ENCODE measurements at places on chromosomes 5 and 9.

DNA sequence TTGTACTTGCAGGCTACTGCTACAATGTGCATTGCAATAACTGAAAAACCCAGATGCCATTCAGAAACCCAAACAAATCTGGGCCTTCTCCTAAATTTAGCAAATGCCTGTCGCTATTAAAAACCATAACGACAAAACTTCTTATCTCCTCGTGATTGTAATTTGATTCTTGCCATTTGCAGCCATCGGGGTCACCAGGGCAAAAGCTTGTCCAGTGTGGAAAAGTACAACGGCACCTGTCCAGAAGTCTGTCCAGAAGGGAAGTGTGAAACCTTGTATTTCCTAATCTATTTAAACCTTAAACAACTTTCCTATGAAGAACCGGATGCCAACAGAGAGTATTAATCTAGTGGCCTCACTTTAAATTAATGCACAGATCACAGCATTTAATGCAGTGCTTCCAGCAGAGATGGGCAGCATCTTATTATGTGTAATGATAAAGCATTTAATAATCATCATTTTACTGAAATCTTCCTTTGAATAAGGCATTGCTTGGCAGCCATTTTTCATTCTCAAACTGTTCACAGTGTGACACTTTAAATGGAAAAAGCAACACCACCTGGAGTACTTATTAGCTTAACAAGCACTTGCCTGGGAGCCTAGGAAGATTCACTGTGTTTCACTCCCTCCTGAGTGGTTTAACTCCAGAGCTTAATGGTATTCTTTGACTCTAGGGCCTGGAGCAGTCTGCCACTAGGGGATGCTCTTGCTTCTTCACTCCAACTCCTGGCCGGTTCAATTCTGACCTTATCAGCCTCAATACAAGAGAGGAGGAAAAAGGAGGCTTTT, 4.9 kb upstream of the C7 start:
- DNase-seq: peak; percentile 42

- DNase-seq: no peak
Measured at GRCh38 chr9:109912082-109912582, 132.1 kb downstream of the PALM2AKAP2 start.

DNA sequence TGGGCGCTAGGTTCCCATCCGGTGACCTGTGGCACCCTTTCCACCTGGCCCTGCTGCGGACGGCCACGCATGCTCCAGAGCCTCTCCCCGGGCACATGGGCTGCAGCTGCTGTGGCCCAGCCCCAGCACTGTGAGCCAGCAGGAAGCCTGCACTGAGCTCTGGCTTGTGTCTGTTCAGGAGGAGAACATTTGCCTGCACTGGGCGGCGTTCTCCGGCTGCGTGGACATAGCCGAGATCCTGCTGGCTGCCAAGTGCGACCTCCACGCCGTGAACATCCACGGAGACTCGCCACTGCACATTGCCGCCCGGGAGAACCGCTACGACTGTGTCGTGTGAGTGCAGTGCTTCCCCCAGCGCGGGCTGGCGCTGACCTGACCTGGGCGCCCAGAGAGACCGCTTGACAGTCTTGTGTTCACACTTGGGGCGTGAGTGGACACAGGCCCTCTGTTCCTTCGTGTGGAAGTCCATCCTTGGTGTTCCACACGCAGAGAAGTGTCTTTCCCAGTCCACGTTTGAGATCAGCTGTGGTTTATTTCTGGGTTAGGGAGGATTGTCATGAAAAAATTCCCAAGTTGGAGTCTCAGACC, 66.2 kb upstream of the CACNA1B start:
- DNase-seq: no peak

DNA sequence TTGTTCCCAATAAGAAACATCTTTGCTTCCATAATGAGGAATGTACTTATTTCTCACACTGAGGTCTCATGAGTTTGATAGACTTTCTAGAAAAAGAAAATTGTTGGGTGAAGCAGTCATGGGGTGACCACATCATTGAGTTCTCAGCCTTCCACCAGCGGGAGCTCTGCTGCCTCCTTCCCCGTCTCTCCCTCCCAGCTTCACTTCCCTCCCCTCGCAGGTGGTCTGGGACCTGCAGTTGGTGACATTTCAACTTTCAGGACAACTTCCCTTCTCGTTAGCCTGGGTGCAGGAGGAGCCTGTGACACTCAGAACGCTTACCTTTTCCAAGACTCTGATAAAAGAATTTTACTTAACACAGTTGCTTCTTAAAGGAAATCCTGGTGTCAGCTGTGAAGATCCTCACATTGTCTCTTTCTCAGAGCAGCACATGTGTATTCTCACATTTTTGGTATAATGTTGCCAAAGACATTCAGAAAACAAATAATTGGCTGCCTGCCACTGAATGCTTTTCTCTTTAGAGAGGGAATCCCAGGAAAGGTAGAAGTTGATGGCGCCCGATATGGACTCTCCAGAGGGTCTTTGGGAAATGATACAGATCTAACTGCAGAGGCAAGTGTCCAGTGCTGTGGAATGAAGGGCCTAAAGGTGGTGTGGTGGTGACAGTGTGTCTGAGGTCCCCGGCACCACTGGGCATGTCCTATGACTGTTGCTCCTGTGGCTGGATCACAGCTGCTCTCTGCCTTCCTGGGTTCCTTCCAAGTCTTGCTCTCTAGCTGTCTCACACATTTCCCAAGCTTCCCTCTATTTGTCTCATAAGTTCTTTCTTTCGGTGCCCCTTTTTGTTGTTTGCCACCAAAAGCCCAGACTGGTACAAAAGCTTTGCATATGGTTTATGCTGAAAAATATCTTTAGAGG, 238.1 kb downstream of the GAS1 start:
- DNase-seq: no peak

DNA sequence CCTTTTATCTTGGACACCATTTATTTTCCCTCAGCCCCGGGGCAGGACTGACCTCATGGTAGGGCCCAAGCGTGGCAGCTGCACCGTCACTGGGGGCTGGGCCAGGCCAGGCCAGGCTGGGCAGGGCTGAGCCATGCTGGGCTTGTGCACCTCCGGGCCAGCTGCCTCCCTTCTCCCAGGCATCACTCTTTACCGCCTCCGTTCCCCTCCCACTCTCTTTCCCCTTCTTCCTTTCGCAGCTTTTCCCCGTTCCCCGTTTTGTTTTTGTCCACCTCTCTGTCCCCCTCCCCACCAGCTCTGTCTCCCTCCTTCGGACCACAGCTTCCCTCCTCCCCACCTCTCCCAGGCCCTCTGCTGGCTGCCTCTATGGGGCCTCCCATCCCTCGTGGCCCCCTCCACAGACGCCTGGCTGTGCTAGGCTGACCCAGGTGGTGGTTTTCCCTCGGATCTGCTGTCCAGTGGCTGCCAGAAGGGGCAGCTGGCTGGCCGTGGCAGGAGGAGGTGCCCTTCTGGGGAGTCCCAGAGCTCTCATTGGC, 17.9 kb downstream of the FGF18 start:
- no peak for DNase-seq

DNA sequence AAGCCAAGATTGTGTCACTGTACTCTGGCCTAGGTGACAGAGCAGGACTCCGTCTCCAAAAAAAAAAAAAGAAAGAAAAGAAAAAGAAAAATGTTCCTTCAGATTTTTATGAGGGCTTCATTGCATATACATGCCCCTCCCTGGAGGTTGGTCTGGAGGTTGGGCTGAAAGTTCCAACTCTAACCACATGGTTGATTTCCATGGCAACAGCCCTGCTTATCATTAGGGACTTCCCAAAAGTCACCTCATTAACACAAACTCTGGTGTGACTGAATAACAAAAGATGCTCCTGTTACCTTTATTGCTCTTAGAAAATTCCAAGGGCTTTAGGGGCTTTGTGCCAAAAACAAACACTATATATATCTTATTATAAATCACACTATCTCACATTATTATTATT, 113.8 kb downstream of the TMC1 start:
- no peak for DNase-seq

- no peak for DNase-seq
Measured at GRCh38 chr5:176542596-176543427, 5.6 kb upstream of the RNF44 start.

DNA sequence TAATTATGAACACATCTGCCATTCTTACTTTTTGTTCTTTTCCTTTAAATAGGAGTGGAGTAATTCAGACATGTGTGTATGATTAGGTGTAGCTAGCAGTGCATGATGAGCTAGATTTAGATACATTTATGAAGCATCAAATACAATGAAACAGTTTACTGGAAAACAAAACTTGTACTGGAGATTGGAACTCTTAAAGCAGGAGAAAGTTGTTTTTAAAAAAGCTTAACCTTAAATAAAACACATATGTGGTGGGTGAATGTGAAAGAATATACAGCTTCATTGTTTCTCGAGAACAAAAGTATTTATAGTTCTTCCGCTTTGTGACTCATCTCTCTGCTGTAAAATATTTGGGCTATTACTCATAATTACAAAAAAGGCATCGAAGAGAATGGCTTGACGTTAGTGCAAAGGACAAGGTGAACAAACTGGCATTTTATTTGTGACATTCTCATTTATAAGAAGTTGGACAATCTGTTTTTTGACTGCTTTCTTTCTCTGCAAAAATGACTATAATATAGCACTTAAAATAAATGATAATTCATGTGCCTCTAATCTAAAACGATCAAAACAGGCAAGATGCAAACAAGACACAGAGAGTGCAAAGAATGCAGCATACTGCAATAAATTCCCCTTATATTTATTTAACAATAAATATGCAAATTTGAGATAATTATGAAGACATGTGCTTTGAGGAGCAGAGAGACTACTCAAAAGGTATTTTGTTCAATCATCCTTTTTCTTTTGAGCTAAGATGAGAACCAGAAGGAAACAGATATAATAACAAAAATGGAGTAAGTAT, 478.8 kb downstream of the CETN3 start:
- DNase-seq: no peak

DNA sequence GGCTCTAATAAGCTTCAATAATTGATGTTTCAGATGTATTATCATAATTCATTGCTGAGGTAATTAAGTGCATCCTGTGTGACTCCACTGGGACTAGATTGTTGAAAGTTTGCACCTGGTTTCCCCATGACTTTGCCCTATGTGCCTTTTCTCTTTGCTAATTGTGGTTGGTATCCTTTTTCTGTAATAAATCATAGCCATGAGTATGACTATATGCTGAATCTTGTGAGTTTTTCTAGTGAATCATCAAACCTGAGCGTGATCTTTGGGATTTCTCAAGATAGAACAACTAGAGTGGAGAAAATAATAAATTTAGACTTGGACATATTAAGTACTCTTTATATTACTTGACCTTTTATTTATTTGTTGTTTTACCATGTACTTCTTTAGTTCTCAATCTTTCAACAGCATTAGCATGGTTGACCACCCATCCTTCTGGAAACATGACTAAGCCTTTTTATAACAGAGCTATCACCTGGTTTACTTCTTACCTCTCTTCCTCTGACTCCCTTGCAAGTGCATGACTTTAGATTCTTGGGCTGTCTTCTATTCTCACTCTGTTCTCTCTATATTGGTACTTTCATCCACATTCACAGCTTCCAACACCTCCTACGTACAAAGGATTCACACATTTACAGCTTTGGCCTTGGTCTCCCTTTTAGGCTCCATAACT, 239.6 kb upstream of the TAS2R1 start:
- no peak for DNase-seq

GRCh38 chr5:179497636-179498340, 52.6 kb upstream of the RUFY1 start:
- DNase-seq: peak; percentile 90

- no peak for DNase-seq
Measured at GRCh38 chr9:119333507-119334229, 35.6 kb downstream of the BRINP1 start.

DNA sequence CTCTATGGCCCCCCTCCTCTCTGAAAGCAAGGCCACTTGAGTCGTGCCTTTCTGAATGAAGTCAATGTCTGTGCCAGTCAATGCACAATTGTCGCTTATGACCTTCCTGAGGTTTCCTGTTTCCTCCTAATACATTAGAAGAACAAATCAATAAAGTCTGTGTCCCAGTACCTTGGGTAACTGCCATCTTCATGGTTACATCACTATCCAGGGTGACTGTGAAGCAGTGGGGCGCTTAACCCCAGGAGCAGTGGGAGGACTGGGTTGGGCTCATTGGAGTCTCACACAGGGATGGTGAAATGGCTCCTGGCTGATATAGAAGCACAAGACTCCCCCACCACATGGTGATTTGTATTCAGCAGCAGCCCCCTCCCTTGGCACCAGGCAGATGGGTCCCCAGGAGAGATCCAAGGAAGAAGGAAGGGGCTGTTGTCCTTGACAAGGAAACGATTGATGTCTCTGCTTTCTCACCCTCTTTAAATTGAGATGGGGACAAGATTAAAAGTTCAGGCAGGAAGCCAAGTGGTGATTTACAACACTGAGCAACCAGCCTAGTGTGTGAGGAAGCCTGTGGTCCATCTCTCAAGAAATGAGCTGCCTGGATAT, 261.9 kb upstream of the ZNF462 start:
- no peak for DNase-seq

- DNase-seq: no peak
Measured at GRCh38 chr5:140168371-140168770, 6.6 kb upstream of the CYSTM1 start.

DNA sequence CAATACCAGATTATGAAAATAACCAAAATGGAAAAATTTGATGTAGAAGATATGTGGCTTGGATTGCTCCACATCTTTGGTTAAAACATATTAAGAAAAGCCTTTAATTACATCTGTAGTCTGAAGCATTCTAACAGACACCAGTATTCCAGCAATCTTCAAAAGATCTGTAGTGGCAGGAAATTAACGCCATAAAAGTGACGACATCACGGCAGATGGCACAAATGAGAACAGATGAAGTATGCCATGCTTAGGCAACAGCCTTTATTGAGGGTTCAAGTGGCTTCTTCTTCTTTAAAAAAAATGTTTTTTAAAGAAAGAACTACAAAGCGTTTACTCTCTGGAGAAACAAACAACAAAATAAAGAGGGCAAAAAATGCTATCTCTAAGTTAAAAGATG, 164.2 kb downstream of the MEF2C start:
- DNase-seq: no peak

- no peak for DNase-seq
Measured at GRCh38 chr9:113247640-113248039, 26.3 kb downstream of the SLC31A1 start.

DNA sequence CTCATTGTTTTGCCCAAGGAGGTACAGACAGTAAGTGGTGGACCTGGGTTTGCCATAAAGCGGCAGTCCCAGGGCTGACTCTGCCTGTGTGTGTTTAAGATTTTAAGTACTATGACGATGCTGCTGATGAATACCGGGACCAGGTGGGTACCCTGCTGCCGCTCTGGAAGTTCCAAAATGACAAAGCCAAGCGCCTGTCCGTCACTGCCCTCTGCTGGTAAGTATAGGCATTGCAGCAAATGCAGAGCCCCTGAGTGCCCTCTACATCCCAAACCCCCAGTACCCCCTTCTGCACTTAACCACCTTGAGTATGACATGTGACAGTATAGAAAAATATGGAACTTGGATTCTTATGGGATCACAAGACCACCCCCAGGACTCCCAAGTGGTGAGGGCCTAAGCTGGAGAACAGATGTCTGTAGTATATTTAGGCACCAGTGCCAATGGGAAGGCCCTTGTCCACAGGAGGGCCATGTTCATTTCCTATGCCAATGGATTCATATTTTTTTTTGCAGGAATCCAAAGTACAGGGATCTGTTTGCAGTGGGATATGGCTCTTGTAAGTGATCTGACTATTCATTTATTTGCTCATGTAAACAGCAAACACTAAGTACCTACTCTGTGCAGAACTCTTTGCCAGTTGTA, 22.0 kb downstream of the ENHO start:
- peak; percentile 46 for DNase-seq

Measured in NCI-H526 treated with DMSO at 0.1 percent for 48 hours (cell line).